Right atrium auricular region (tissue), 2 donors: ENCODE measurements at places on chromosomes 16 and 17. TPM values are rescaled to one million over a fixed set of nuclear protein-coding genes. Genes with fewer than 3 reads are reported as not detected.

HOXB1 gene
- total RNA-seq: not detected

ZNF200 gene
- 3.2 TPM for total RNA-seq

MLKL gene
- 4.3 TPM for total RNA-seq

KRTAP3-2 gene
- total RNA-seq: not detected

DNA sequence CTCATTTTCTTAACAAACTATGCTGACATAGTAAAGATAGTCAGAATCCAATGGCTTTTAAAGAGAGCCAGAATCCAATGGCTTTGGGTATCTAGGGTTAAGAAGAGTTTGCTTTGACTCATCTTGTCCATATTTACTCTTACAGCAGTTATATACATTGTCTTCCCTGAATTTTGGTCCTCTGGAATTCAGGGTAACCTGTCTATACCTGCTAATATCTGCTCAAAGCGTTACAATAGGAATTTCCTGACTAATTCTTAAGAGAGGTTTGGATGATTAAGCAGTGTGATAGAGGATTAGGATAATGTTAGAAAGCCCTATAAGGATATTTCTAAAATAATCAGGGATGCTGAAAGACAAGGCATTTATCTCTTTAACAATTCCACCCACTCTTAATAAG, 2.0 kb upstream of the CDH8 start:
- DNase-seq: no peak

DNA sequence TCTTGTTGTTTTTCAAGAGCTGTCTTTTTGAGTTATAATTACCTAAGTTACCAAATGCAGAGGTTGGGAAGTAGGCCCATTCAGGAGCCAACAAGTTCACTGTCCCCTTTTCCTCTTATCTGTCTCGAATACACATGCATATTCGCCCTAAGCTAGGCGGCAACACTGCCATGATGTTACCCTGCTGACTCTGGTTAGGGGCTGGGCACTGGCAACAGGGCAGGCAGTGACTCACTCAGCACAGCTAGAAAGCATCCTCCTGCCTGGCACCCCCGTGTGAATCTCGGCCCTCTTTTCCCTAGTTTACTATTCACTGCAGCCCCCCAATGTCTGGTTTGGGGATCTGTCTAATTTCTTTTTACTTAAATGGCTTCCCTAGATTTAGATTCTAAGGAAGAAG, 13.8 kb downstream of the DBF4B start:
- DNase-seq: no peak
